ENCODE measurements at places on chromosomes 11 and 22.

DNA sequence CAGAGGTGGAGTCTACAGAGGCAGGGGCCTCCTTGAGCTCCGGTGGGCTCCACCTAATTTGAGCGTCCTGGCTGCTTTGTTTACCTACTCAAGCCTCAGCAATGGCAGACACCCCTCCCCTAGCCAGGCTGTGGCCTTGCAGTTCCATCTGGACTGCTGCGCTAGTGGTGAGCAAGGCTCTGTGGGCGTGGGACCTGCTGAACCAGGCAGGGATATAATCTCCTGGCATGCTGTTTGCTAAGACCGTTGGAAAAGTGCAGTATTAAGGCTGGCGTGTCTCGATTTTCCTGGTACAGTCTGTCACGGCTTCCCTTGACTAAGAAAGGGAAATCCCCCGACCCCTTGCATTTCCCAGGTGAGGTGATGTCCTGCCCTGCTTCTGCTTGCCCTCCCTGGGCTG lies 77.7 kb downstream of the GDPD4 start:
- no peak for DNase-seq

DNA sequence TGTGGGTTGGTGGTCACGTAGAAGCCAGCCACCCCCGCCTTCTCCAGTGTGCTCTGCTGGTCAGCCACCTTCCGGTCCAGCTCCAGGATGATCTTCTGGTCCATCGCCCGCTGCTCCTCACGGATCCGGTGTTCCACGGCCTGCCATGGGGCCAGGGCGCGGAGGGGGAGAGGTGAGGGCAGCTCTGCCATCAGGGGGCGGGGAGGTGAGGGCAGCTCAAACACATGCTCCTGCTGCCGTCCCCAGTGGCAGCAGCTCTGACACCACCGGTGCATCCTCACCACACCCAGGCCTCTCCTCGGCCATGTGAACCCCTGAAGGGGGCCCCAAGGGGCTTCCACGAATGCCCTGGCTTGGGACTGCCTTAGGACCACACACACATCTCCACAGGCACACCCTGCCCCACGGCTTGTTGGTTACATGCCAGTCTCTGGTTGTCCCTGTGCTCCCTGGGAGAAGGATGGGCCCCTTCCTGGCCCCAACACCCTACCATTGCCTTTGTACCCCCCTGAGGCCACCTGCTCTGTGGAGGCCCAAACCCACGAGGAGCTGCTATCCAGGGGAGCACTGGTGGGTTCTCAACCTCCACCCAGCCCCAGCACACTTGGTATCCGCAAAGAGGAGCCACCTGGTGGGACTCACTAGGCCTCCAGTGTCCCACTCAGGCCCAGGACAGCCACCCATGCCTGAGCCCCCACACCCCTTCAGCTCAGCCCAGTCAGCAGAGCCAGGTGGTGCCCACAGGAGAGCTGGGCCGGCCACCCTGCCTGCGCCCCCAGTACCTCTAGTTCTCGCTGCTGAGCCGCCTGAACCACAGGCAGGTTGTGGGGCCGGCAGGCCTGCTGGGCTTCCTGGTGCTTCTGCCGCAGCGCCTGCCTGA lies 4.3 kb downstream of the DGCR6L start:
- DNase-seq = no peak

- DNase-seq = no peak
These were observed 96.4 kb downstream of the CACNA1I start for GRCh38 chr22:39666926-39667325.

GRCh38 chr11:113477321-113477720 lies 2.1 kb upstream of the DRD2 start:
- DNase-seq = no peak

DNA sequence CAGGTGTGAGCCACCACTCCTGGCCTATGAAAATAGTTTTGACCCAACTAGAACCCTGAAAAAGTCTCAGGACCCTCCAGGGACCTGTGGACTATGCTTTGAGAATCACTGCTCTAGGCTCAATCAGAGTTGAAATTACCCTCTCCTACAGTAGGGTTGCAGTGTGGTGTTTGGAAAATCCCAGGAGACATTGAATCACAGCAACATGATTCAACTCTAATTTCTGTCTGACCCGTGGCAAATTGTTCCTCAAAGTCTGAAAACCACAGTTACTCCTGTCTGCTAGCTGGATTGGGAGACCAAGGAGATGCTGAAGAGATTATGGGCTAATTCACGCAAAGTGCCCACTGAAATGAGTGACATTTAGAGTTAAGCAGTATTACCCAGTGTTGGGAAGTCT lies 5.4 kb upstream of the MTMR3 start:
- no peak for DNase-seq

GRCh38 chr11:3434976-3435375 lies 56.0 kb upstream of the ZNF195 start:
- no peak for DNase-seq

DNA sequence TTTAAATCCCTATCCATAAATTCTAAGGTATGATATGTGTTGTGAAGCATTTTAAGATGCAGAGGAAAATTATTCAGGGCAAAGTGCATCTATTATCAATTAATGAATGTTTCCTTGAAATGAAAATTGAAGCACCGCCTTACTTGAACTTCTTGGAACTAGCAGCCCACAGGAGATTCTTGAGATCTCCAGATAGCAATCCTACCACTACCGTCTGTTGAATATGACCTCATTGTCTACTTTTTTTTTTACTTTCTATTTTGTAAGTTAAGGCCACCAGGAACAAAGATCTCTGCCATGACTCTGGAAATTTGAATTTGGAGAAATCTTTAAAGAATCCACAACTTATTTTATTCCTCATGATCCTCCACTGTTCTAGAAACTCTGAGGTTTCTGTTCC lies 808.7 kb downstream of the KCNA4 start:
- DNase-seq = no peak

DNA sequence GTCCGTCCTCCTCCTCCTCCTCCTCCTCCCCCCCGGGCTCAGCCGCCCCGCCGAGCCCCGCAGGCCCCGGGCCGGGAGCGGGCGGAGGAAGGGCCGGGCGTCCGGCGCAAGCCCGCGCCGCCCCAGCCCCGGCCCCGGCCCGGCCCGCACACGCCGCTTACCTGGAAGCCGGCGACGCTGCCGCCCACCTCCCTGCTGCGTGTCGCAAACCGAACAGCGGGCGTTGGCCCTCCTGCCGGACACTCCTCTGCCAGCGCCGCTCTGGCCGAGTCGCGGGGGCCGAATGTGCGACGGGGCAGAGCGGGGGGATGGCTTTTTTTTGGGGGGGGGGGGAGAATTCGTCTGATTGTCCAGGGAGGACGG lies 1.1 kb downstream of the IGF2 start:
- no peak for DNase-seq

DNA sequence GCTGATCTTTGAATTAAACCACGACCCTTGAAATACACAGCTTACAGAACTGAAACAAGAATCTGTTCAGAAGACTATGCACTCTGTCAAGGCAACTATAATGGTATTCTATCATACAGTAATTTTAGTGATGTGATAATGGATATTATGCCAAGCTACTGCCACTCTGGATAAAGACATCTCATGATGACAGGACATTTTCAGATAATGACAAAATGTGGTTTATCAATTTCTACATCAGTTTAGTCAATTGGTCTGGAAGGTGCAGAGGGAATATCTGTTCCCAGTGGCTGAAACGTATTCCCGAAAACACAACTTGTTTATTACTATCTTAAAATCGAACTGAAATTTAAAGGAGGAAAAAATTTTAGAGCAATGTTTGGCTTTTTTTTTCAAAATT lies 1009.6 kb upstream of the CCDC90B start:
- no peak for DNase-seq

DNA sequence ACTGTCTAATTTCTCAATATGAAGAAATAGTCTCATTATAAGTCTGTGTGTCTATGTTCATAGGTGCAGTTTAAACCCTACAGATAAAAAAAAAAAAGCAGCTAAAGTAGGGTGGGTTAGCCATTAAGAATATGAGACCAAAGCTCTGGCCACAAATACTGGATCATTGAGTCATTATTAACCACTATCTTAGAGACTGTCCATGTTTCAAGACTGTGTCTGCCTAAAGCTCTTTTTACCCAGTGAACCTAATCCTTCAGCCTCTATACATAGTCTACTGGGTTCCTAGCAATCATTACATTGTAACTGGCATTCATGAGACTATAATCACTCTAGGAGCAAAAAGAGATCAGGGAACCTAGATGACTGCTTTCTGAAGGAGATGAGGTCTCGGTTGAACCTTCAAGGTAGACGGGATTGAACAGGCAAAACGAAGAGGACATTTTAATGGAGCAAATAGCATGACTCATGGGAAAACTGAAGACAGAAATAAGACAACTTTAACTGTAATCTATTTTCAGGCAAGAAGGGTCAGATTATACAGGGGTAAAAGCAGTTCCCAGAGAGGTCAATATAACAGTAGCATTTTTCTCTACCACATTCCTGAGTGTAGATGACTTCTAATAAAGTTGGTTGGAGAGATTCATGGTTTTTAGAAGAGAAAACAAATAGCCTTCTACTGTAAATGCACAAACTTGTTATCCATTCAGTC lies 64.0 kb upstream of the FIBIN start:
- DNase-seq = no peak

DNA sequence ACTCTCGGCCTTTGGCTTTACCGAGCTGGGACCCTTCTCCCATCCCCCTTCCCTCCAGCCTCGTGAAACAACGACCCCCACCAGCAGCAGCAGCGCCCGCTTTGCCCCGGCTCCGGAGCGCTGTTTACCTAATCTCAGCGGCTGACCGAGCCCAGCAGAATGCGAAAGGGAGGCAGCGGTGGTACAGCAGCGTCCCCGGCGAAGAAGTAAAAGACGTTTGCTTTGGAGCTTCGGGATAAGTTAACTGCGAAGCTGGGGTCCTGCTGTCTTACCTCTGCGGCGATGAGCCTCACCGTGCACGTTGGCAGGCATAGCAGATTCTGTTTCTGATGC lies 2.0 kb upstream of the LARGE1 start:
- peak; percentile 14 for DNase-seq

- no peak for DNase-seq
These were observed 1328.9 kb downstream of the BRD1 start for GRCh38 chr22:48498526-48499331.

DNA sequence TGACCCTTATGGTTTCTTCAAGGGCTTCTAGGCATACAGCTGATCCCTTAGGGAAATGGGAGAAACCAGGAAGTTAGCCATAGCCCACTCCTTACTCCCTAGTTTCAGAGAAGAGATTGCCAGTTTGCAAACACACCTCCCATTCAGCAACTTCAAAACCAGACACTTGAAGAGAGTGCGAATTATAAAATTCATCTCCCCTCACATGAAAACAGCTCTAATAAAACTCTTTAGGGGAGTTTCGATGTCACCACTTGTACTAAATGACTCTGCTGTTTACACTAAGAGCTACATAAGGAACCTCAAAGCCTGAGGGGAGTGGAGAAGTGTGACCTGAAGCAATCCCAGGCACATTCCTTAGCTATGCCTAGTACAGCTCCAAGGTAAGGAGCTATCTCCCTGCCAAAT lies 8.3 kb downstream of the LGR4 start:
- DNase-seq = no peak

- DNase-seq = no peak
These were observed 52.0 kb downstream of the CBL start for GRCh38 chr11:119258180-119258579.

GRCh38 chr11:33735271-33736147 lies 714 bp downstream of the CD59 start:
- DNase-seq = peak; percentile 47

DNA sequence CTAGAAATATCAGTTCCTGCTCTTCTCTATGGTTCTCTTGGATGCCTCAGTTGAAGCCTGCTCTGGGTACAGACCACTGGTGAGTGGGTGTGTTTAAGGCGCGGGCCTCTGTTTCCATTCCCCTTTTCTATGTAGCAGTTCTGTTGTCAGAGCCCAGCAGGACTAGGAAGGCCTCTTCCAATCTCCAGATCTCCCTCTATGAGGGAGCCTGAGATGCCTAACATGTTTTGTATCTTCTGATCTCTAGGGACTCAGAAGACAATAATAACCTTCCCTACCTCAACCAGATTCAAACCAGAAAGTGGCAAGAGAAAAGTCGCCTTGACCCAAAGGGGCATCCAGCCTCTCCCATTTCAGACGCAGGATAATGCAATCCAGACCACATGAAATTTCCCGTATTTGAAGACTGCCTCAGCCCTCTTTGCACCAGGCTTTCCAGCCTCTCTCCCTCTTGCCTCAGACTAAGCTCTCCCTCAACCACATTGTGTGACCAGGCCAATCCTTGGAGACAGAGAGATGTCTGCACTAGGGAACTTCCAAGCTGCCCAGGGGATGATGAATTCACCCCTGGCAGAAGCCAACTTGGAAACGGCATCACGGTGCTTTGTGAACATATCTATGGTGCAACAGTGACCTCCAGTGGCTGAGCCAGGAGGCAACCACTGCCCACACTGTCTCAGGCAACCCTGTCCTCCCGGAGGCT lies 150.1 kb upstream of the UBASH3B start:
- DNase-seq = peak; percentile 21

All from naive B cell (primary cell).